Stimulated activated CD8-positive, alpha-beta memory T cell treated with anti-CD3 and anti-CD28 coated beads, Interleukin-7, amount 100 ng/mL, for 1 hour (primary cell): ENCODE measurements at places on chromosomes 5 and 9.

DNA sequence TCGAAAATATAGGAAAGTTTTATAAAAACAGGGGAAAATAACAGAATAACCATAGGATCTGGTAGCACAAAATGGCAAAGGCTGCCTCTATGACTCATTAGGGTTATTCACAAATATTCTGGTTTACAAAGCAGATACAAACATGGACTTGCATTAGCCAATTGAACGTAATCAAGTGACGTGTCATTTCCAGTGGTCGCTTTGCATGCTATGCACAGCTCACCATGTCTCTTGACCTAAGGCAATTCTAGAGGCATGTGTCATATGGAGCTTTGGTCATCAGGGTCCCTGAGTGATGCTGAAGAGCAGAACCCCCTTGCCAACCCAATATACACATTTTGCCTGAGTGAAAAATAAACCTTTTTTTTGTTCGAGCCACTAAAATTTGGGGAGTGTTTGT is 158.8 kb downstream of the TMEM161B start:
- no peak for DNase-seq

DNA sequence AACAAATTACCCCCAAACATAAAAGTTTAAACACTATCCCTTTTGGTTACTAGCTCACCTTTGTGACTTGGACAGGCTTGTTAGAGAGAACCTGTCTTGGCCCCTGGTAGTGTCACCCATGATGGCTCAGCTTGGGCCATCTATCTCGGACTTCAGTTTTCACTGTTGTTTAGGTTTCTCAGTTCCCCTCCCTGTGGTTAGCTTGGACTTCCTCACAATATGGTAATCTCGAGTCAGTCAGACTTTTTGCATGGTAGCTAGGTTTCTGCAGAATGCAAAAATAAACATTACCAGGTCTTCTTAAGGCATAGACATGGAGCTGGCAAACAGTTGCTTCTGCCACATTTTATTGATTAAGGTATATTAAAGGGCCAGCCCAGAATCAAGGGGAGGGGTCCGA is 324.3 kb upstream of the RORB start:
- DNase-seq = no peak

GRCh38 chr5:67992923-67993322 is 222.6 kb upstream of the PIK3R1 start:
- no peak for DNase-seq

DNA sequence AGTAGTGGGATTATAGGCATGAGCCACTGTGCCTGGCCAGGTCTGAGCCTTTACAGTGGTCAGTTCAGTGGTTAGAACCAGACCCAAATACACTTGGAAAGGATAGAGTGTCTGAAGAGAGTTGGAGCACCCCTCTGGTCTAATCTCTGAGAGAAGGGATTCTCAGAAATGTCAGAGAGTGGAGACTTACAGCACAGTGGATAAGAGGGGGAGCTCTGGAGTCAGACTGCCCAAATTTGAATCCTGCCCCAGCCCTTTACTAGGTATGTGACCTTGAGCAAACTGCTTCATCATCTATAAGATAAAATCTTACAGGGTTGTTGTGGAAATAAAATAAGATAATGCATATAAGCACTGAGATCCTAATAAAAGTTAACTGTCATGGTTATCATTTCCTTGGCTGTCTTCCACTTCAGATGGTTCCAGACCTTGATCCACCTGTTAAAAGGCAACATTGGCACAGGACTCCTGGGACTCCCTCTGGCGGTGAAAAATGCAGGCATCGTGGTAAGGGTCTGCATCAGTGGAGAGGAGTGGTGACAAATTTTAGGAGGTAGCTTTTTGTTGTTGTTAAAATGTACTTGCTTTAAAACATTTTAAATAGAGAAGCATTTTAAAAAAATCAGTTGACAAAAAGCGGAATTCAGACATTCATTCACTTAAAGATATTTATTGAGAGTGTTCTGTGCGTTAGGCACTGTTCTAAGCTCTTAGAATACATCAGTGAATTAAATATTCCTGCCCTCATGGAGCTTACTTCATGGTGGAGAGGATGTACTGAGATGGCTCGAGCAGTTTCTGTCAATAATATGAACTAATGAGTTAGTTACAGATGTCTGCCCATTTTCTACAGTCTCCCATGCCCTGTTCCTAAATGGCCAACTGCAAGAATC is 16.0 kb downstream of the SLC36A1 start:
- DNase-seq = no peak

DNA sequence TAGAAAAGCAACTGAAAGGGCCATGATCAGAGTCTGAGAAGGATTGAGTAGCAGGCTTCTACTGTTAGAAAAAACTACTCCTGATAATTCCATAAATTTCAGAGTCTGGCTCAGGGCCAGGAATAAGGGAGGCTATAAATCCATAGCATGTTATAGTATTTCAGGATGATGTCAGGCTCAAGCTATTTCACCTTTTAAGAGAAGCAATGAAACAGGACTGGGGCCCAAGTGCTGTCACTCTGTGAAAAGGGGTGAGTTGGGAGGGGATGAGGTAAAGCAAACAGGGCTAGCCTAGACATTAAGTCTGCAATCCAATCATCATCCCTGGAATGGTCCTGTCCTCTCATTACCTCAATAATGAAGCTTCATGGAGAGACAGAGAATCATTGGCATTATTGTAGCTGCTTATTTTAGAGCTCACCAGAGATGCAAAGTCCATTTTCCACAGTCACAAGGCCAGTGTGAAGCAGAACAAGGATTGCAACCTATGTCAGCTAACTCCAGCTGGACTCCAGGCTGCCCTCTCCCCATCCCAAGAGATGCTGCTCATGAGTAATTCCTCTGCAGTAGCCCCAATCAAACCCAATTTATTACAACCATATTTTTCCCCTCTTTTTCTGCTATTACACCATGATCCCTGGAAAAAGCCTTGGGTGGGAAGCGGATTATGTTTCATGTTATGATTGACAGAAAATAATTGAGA is 56.0 kb downstream of the PAPPA start:
- no peak for DNase-seq

GRCh38 chr5:31114817-31115216 is 78.7 kb upstream of the CDH6 start:
- DNase-seq = no peak

DNA sequence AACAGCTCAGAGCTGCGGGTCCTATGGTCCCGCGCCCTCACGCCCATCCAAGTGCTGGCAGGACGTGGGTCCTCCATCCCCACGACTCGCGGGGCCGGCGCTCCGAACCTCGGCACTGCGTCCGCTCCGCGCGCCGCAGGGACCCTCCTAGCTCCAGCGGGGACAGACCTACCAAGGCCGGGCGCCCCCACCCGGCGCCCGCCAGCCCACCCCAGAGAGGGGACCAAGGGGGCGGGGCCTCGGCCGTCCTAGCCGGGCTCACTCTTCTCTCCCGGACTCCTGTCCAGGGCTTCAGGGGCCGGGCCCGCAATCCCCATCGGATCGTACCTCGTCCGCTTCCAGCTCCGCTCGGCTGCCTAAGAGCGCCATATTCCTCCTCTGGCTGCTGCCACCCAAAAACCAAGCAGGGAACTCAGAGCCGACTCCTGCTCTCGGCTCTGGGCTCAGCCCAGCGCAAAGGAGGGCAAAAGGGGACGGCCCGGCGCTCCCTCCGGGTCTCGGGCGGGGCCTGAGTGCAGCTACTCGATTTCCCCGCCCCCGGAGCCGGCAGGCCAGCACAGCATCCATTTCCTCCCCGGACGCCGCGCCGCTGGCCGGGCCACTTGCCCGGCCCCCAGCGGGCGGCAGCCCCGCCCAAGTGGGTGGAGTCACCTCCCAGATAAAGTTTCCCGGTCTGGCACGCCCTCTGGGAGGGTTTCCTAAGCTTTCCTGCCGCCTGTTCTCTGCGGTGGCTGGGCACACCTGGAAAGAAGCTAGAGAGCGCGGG is at the start of gene TTC39B:
Gene TTC39B (minus strand): TSS at position 460 of the 766 bp plus-strand sequence. CDS start 91 bp downstream, at position 369.
- DNase-seq = peak; percentile 59

DNA sequence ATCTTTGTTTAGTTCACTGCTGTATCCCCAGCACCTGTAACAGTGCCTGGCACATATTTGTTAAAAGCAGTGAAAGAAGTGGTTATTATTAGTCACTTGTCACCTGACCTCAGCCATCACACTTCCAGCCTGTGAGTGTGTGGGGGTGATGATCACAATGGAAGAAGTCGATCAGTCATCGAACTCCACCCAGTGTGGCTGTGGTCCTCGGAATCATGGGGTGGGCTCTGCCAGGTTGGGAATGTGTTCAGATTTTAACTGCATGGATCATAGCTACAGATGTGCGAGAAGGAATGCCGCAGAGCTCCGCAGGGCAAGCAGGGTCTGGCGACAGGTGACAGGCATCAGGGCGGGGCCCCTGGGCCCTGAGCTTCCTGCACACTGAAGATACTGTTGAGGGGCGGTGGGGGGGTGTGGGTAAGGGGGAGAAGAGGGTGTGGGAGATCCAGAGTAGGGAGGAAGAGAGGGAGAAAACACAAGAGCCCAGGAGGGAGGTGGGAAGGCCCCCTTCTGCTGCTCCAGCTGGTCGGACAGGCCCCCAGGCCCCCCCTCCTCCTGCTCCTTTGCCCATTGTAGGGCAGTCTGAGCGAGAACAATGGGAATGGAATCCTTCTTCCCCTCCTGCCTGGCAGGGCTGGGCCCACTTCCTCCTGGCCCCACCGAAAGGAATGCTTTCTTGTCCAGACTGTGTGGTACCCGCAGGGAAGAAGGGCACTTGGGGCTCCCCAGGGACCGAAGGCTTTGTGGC is 89.6 kb downstream of the SPRY4 start:
- no peak for DNase-seq

- DNase-seq = no peak
Observed at GRCh38 chr9:127526655-127527559, 75.6 kb downstream of the LRSAM1 start.

- DNase-seq = no peak
Observed at GRCh38 chr5:128237000-128237399, 153.4 kb downstream of the SLC12A2 start.

DNA sequence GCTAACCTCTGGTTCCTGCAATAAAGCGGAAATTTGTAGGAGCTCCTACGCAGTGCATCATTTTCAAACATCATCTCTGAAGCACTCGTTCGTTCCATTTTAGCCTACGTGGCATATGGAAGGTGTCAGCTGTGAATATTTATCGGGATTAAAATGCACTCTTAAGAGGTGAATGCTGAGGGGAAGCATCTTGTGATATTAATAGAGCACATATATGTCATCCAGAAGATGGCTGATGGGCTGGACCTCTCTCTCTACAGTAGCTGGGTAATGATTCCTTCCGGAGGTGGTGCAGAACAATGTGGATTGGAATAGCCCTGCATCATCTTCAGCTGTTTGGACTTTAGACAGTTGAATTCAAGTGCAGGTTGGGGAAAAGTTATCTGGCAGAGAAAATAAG is 478.7 kb downstream of the DMAC1 start:
- no peak for DNase-seq

GRCh38 chr5:36031223-36031622 is 35.5 kb downstream of the UGT3A2 start:
- no peak for DNase-seq

GRCh38 chr9:137240318-137240840 is 708 bp upstream of the TUBB4B start:
- DNase-seq = peak; percentile 37

DNA sequence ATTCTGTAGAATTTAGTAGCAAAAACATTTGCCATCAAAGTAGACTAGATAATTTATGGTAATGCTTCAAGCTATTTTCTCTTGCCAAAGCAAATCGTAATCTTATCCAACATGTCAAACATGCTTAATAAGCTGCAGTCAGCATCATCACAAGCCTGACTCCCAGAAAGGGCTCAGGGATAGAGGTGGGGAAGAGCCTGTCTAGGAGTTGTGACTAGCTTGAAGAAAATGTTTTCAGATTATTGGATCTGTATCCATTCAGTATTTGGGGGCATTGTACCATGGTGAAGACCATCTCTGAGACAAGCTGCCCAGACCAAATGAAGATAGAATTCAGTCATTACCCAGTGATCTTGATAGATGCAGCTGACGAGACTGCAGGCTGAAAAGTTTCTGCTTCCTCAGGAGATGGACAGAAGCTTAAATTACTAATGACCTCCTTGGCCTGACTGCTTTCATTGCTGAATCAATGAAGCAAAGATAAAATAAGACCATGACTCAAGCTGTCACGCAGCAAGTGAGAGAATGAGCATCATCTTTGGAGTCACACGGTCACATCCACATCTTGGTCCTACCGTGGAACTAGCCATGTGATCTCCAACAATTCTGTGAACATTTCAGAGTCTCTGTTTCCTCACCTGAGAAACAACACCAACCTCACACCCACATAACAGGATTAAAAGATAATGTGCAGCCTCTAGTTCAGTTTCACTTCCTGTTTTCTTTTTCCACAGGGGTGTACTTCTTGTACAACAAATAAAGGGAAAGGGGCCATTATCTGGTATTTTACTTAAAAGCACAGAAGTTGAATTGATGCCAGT is 9.4 kb downstream of the ERAP2 start:
- no peak for DNase-seq

DNA sequence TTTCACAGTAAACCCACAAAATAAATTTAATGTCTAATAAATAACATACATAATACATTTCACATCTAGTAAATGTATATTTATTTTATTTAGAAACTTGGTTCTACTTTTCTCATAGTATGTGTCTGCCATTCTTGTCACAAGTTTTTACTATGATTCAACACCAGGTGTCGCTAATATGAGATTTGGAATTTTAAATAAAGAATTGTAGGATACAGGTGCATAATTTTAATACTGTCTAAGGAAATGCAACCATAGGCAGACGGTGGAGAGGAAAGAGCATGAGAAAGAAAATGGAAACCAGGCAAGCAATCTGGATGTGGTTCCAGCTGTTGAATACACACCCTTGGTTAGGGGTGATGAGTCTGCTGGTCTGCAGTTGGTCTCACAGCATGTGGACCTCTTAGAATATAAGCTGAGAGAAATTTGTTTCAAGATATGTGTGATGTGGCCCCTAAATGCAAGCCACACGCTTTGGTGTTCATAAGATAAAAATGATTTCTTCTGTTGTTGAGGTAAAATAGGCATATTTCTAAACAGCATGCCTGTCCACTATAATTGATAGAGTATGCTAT is 114.7 kb upstream of the TXNDC8 start:
- DNase-seq = no peak

- DNase-seq = no peak
Observed at GRCh38 chr9:36551910-36552309, 20.8 kb upstream of the MELK start.
